H7 (cell line): ENCODE measurements at places on chromosomes 6 and 20.
A peak's percentile ranks its signal among the peaks of the same experiment; 100 is the strongest.

GRCh38 chr6:70414813-70415212 lies 1.5 kb downstream of the FAM135A start:
- no peak for DNase-seq

GRCh38 chr20:59775687-59776055 lies 157.8 kb downstream of the SYCP2 start:
- DNase-seq, result peak; percentile 19

- DNase-seq, result no peak
These were observed 87.7 kb downstream of the IYD start for GRCh38 chr6:150456466-150456865.

GRCh38 chr6:56699066-56699654 lies 56.5 kb upstream of the DST start:
- DNase-seq, result no peak

- no peak for DNase-seq
These were observed 32.7 kb upstream of the MANEA start for GRCh38 chr6:95544517-95545225.

GRCh38 chr20:37640600-37641561 lies 52.9 kb upstream of the CTNNBL1 start:
- no peak for DNase-seq

- DNase-seq, result no peak
These were observed 298.7 kb upstream of the TCF21 start for GRCh38 chr6:133590196-133590595.

DNA sequence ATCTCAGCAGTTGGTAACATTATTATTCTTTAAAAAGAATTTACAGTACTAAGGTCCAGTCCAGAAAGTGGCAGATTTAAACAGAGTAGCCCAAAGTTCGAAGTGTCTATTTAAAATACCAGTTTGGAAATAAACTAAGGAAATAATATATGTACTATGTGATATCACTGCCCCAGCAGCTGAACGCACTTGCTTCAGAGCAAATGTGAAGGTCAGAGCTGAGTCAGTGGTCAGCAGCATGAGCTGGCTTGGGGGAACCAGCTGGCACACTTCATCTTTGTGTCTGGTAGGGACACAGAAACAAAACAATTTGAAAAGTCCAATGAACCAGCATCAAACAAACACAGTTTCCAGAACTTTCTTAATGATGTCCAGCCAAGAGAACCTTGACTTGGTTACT lies 15.4 kb downstream of the TMEM14B start:
- DNase-seq, result no peak

- no peak for DNase-seq
These were observed 2.5 kb downstream of the IL17F start for GRCh38 chr6:52241819-52242218.

- DNase-seq, result no peak
These were observed 22.5 kb downstream of the RAB22A start for GRCh38 chr20:58331961-58332551.

GRCh38 chr6:15780437-15780836 lies 117.6 kb upstream of the DTNBP1 start:
- DNase-seq, result no peak

DNA sequence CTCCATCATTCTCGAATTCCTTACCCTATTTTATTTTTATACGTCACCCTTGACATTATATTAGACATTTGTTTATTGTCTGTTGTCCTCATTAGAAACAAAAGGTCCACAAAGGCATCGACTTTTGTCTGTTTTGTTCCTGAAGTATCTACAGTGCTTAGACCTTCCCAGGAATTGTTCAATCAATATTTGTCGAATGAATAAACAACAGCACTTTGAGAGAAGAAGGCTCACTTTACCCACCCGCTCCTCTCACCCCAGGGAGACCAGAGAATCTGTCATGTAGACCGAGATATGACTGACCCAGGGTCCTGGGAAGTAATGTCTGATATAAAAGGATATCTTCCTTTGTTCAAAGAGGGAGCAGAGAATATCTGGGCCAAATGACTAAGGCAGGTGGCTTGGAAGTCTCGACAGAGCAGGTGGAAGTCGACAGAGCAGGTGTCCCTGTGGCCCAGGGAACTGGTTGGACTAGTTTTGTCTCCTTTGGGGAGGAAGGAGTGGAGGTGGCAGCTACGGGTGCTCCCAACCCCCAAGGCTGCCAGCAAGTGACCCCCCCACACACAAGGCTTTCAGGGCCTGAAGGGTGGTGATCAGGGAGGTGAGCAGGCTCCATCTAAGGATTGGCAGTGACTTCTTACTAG lies 14.8 kb upstream of the CHMP4B start:
- DNase-seq, result peak; percentile 45

- no peak for DNase-seq
These were observed 99.3 kb upstream of the BMP5 start for GRCh38 chr6:55974688-55975087.

DNA sequence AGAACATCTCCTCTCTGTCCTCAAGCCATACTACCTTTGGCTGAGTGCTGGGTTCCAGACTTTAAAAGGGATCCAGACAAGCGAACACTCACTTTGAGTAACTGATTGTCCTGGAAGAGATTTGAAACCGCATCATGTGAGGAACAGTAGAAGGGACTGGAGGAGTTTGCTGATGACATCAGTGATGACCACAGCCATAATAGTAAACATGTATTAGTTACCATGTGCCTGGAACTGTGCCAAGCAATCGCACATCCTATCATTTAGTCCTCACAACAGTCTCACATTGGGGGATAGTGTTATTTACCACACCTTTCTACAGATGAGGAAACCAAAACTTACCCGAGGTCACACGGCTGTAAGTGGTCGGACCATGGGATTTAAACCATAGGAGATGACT lies 39.8 kb downstream of the ARMC2 start:
- DNase-seq, result no peak

DNA sequence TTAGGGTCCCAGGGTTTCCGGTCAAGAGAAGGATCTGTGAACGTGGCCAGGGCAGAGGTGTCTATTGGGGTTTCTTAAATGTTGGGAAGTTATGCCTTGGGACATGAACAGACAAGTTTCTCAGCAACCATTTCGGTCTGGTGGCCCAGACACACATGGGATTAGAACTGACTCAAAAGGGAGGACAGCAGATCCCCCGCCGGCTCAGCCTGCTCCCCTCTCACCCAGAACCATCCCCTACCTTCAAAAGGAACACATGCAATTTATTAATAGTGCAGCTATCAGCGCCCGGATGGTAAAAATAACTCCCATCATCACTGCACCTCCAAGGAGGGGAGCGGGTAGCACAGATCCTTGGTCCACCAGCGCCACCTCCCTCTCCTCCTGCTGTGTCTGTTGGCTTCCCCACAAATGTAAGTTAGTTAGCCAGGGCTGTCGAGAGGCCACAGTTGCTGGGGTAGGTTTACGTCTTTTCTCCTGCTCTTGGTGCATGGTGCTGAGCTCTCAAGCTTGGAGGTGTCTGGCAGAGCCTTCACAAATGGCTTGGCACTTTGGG lies 77.1 kb downstream of the TRAM2 start:
- DNase-seq, result no peak

DNA sequence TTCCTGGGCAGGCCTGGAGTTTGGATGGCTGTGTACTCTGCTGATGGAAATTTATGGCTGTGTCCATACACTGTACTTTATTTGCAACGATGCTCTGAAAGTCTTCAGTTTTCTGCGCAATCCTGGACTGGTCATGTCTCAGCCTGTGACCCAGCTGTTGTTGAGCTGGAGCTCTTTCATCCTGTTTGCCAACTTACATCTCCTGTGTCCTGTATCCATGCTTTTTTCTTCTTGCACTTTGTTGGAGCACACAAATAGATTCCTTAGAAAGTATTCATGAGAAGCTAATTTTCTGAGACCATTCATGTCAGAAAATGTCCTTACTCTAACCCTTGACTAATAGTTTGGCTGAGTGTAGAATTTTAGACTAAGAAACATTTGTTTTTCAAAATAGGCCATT lies 251.2 kb downstream of the BCKDHB start:
- no peak for DNase-seq

DNA sequence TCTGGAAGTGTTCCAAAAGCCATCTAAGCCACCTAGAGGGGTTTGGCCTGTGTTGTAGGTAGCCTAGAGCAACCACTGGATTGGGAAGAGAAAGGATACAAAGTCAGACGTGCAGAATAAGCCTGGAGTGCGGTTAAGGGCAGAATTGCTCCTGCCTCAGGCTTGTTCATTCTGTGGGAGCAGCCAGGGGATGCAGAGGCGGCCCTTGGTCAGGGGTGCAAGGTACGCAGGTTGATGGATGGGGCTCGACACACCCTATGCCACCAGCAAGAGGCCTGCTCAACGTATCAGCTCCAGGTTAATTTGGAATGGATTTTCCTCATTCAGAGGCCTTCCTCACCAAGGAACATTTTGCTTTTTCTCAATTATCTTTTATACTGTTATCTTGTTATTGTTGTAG lies 129.8 kb downstream of the SLC23A2 start:
- DNase-seq, result no peak

DNA sequence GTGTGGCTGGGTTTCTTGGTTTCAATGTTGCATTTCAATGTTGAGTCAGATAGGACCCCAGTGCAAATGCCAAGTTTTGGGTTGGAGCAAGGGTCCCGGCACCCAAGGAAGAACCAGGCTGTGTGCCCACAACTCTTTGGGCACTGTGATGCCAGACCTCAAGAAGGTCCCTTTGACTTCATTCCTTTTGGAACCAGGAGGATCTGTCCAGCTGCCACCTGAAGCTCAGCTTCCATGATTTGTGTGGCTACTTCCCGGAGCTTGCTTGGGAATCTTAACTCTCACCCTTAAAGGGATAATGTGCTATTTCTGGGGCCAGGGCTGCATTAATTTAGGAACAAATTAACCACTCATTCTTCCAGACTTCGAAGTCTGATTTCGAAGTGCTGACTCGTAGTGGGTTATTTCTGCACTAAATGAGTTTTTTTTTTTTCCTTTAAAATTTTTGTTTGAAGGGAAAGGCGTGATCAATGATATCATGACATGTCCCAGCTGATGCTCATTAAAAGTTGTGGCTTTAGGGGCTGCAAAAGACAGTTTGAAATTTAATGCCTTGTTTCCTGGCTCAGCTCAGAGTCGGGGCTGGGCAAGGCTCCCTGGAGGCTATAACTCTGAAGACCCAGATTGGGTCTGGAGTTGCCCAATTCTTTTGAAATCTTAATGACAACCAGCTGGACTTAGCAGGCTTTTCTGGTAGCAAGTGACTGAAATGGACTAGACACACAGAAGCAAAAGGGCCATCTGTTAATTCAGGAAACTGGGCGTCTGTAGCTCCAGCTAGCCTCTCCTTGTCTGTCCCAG lies 24.0 kb upstream of the PHACTR3 start:
- no peak for DNase-seq

GRCh38 chr20:50930976-50931305 lies 296 bp downstream of the ADNP start:
- peak; percentile 87 for DNase-seq

DNA sequence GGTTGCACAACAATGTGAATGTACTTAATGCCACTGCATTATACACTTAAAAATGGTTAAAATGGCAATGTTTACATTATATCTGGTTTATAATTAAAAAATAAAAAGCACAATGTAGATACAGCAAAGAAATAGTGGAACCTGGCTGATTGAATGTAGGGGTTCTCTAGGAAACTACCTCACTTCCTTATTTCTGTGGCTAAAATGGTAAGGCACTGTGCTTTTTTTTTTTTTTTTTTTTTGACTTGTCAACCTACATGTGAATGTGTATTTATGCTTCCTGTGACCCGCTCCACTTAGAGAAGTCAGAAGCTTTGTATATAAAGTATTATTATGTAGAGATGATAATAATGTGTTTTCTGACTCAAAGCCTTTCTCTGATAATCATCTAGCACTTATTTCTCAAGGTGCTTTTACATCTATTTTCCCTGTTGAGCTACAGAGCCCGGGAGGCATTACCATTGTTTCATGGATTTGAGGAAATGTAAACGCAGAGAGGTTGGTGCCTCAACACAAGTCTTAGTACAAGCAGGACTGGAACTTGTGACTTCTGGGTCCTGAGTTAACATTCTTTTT lies 55.0 kb downstream of the SOX4 start:
- no peak for DNase-seq

- DNase-seq, result peak; percentile 75
These were observed 709 bp downstream of the SCAND1 start for GRCh38 chr20:35953387-35954199.

DNA sequence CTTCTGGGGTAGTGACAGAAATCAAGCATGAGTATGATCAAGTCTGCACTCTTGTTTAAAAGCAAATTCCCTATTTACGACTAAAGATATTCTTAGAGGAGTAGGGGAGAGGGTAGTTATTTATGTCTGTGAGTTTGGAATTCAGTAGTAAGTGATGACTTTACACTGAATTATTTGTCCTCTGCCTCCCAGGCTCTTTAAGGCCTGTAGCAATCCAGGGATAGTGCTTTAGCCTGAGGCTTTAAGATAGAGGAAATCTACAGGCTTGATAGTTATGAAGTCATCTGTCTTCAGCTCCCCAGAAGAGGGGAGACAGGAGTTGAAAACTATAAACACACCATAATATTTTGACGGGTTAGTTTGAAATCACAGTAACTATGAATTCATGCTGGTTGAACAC lies 664.5 kb downstream of the EPM2A start:
- no peak for DNase-seq

- DNase-seq, result no peak
These were observed 150.7 kb upstream of the SGK1 start for GRCh38 chr6:134468633-134469032.

GRCh38 chr6:129338683-129339082 lies 371.3 kb downstream of the ARHGAP18 start:
- no peak for DNase-seq

- no peak for DNase-seq
These were observed 61.4 kb downstream of the PHF20 start for GRCh38 chr20:35833241-35833640.

DNA sequence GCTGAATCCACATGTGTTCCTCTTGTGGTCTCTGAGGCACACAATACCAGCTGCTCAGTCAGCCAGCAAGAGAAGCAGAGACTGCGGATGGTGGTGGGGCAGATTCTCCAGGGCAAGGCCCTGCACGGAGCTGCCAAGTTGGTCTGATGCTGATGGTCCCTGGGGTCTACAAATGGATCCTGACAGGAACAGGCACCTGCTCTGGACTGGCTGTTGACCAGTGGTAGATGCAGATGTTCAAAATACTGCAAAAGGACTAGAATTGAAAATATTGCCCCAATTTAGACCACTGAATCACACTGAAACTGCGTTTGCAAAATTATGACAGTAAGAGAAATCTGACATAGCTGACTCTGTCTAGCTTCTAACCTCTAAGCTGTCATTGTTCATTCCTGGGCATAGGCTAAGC lies 29.6 kb upstream of the TUBB2A start:
- no peak for DNase-seq

DNA sequence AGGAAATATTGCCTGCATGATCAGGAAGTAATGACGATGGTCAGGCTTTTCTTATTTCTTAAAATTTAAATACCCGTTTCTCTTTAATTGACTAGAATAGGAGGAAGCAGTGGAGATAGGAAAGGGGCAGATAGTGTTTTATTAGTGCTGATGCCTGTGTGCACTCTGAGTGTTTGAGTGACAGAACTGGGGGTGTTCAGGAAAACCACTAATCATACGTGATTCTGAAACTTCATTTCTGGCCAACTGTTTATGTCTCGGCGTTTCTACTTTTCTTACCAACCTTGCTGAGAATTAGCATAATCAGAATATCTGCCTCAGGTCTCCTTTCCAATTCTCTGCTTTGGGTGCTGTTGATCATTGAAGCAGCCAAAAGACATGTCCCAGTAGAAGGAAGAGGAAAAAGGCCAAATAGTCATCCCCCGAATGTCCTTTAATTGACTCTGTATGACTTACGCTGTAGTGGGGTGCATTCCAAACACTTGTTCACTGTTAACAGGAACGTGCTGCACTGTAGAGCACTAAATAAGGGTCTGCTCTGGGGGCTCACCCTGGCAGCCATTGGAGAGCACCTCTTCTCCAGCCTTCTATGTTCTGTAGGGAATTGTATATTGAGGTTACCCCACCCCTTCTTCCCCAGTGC lies 152.9 kb downstream of the JARID2 start:
- DNase-seq, result no peak

- DNase-seq, result no peak
These were observed 9.4 kb downstream of the SALL4 start for GRCh38 chr20:51792960-51793359.
